ENCODE measurements at places on chromosomes 5 and 9. TPM values are rescaled to one million over a fixed set of nuclear protein-coding genes. Genes with fewer than 3 reads are reported as not detected.

OR1J2 gene
- not detected for total RNA-seq

PHF19 gene
- total RNA-seq: 97.4 TPM

ADGRV1 gene
- not detected for total RNA-seq

INSL4 gene
- not detected for total RNA-seq

SAP30L gene
- total RNA-seq: 20.4 TPM

Data from natural killer cell treated with Interleukin-12 subunit alpha and Interleukin-12 subunit beta and Interleukin-15 and Interleukin-18, amount 100 ng/mL, for 72 hours (primary cell).